Activated CD4-positive, alpha-beta memory T cell treated with anti-CD3 and anti-CD28 coated beads, Interleukin-2, amount 10 ng/mL, durations not matched to agents 7 days and 5 days (primary cell): ENCODE measurements at places on chromosomes 12 and 14. TPM values are rescaled to one million over a fixed set of nuclear protein-coding genes. Genes with fewer than 3 reads are reported as not detected.
A peak's percentile ranks its signal among the peaks of the same experiment; 100 is the strongest.

Gene AQP2
- not detected for total RNA-seq

Gene CIROP
- not detected for total RNA-seq

Gene ESPL1
- 88.4 TPM for total RNA-seq

Gene CLECL1
- total RNA-seq, result 13.5 TPM

Gene ACSM4
- not detected for total RNA-seq

Gene TPPP2
- total RNA-seq, result not detected

Gene GLT8D2
- not detected for total RNA-seq

Gene SLC7A7
- 0.60 TPM for total RNA-seq

Gene IGFBP6
- 0.38 TPM for total RNA-seq

- no peak overlapping the region for H3K27ac ChIP-seq
- no peaks in the 10 kb centered on the region for H3K4me1 ChIP-seq
- no peak for DNase-seq
- no peak overlapping the region for H3K4me3 ChIP-seq
- H3K27me3 ChIP-seq, result peaks cover 5% of the 10 kb centered on the region
- no peaks in the 10 kb centered on the region for H3K36me3 ChIP-seq
Observed at GRCh38 chr12:114013575-114014345, 47.6 kb upstream of the RBM19 start.

DNA sequence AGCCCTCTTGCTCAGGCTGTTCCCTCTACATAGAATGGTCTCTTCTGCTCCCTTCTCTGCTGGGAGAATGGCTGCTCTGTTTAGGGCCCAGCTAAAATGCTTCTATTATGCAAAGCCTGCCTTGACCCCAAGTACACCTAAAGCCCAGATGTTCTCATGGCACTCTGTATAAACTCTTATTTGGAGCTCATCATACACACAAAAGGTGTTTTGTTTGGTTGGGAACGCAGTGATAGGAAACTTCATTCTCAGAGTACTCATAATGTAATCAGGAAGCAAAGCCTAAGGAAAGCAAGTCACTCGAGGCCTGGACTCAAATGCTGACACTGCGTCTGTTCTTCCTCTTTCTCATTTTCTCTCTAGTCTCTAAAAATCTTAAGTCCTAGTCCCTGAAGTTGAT is 38.2 kb upstream of the SYCP3 start:
- no peaks in the 10 kb centered on the region for H3K27me3 ChIP-seq
- H3K4me3 ChIP-seq, result no peak overlapping the region
- no peak overlapping the region for H3K27ac ChIP-seq
- peaks cover 40% of the 10 kb centered on the region for H3K36me3 ChIP-seq
- peaks cover 53% of the 10 kb centered on the region for H3K4me1 ChIP-seq

DNA sequence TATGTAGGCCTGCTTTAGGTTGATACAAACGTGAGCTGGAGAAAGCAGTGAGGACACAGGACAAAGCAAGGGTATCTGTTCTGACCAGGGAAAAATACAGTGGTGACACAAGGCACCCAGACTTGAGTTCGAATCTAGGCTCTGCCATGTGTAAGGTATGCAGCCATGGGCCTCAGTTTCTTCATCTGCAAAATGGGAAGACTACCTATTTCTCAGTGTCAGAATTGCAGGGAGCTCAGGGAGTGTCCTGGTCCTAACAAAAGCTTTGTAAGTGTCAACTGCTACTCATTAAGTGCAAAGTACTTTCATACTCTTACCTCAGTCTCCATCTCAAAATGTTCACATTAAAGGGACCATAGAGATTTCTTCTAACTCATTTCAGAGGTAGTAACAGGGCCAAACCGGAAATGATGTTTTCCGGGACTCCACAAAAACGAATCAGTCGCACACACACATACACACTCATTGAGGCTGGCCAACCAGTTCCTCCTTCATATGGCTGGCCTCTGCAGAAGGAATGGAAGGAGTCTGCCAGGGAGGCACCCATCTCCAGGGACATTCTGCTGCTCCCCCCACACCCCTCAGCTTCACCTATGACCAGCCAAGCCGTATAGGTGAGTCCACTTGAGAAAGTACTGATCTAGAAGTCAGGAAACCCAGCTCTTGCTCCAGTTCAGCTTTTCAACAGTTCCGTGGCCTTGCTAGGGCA is 7.8 kb downstream of the CTDSP2 start:
- peak overlapping the region; percentile 72 for H3K27ac ChIP-seq
- peaks cover 8% of the 10 kb centered on the region for H3K36me3 ChIP-seq
- H3K4me1 ChIP-seq, result peaks cover 88% of the 10 kb centered on the region
- DNase-seq, result peak; percentile 50
- H3K4me3 ChIP-seq, result peak overlapping the region; percentile 31

GRCh38 chr12:49609875-49610154 is 4.4 kb upstream of the FAM186B start:
- no peaks in the 10 kb centered on the region for H3K4me1 ChIP-seq
- no peak overlapping the region for H3K27ac ChIP-seq
- peaks cover 19% of the 10 kb centered on the region for H3K27me3 ChIP-seq

- peak overlapping the region; percentile 87 for H3K4me3 ChIP-seq
- DNase-seq, result peak; percentile 47
- H3K36me3 ChIP-seq, result peaks cover 29% of the 10 kb centered on the region
- peak overlapping the region; percentile 77 for H3K27ac ChIP-seq
- H3K4me1 ChIP-seq, result peaks cover 44% of the 10 kb centered on the region
- no peaks in the 10 kb centered on the region for H3K27me3 ChIP-seq
Observed at GRCh38 chr14:77375973-77376770, 722 bp downstream of the TMED8 start.

DNA sequence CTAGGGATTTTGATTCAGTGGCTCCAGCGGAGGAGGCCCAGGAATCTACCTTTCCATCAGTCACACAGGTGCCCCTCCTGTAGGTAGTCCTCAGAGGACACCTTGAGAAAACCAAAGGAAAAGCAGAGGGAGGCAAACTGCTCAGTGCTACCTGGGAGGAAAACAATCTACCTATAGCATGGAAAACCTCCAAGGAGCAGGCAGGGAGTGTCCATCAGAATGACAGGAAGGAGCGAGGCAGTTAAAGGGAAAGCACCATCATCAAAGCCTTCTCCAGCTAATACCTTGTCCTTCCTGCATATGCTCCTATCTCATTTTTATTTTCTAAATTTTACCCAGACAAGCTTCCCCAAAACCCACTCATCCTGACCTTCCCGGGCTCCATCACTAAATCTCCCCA is 25.4 kb downstream of the DPF3 start:
- H3K36me3 ChIP-seq, result peaks cover 2% of the 10 kb centered on the region
- H3K4me1 ChIP-seq, result no peaks in the 10 kb centered on the region

- H3K27me3 ChIP-seq, result no peaks in the 10 kb centered on the region
- no peak for DNase-seq
- H3K4me1 ChIP-seq, result peaks cover 30% of the 10 kb centered on the region
- no peak overlapping the region for H3K4me3 ChIP-seq
- H3K27ac ChIP-seq, result no peak overlapping the region
Observed at GRCh38 chr14:73789989-73790581, 61.5 kb upstream of the PTGR2 start.

GRCh38 chr12:64687816-64688215 is 71.4 kb downstream of the GNS start:
- no peaks in the 10 kb centered on the region for H3K27me3 ChIP-seq
- H3K4me3 ChIP-seq, result no peak overlapping the region
- peaks cover 74% of the 10 kb centered on the region for H3K4me1 ChIP-seq
- no peak for DNase-seq
- peak overlapping the region; percentile 50 for H3K27ac ChIP-seq

DNA sequence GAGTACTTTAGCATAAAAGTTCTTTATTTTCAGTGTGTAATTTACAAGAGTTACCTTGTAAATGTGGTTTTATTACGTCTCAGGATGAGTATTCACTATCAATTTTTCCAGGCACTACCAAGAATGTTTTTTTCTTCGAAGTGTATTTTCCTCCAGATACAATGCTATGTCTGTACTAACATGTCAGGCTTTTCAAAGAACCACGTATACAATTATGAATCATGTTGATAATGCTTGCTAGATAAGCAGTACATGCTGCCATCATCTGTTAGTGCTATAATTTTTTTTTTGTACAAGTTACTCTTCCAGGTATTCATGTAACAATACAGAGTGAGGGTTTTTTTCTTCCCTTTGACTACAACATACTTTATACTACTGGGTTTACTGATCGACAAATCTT is 5.6 kb upstream of the KANSL2 start:
- no peak for DNase-seq
- H3K36me3 ChIP-seq, result peaks cover 43% of the 10 kb centered on the region
- H3K4me3 ChIP-seq, result no peak overlapping the region
- peaks cover 21% of the 10 kb centered on the region for H3K4me1 ChIP-seq

DNA sequence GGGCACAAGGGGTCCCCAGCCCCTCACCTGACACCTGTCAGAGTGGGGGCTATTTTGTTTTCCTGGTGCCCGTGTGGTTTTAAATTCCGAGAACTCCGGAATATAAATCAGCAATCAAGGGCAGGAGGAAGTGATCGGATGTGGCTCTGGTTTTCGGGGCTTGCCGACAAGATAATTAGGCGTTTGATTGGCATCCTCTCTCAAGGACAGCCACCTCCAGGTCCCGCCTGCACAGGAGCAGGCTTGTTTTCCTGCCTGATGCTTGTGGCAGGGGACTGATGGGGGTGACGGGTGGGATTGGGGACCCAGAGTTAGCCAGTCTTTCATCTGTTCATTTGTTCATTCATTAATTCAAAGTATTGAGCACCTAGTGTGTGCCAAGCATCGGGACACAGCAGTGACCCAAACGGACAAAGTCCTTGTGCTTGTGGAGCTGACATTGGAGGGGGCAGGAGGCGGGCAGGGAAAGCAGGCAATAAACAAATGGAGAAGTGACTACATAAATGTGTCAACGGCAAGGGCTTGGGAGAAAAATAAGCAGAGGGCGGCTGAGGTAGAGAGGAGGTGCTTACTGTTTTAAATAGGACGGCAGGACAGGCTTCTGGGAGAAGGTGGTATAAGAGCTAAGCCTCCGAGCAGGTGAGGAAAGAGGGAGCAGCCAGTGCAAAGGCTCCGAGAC is 166.5 kb downstream of the PHETA1 start:
- peak overlapping the region; percentile 24 for H3K27ac ChIP-seq
- no peak overlapping the region for H3K4me3 ChIP-seq
- H3K4me1 ChIP-seq, result peaks cover 16% of the 10 kb centered on the region
- H3K27me3 ChIP-seq, result peaks cover 25% of the 10 kb centered on the region
- no peaks in the 10 kb centered on the region for H3K36me3 ChIP-seq
- peak; percentile 20 for DNase-seq

GRCh38 chr12:27534765-27535161 is 10.8 kb downstream of the PPFIBP1 start:
- H3K4me1 ChIP-seq, result peaks cover 17% of the 10 kb centered on the region
- no peak overlapping the region for H3K27ac ChIP-seq
- no peak overlapping the region for H3K4me3 ChIP-seq
- no peaks in the 10 kb centered on the region for H3K36me3 ChIP-seq
- DNase-seq, result no peak
- peaks cover 8% of the 10 kb centered on the region for H3K27me3 ChIP-seq

- H3K4me1 ChIP-seq, result no peaks in the 10 kb centered on the region
- no peak overlapping the region for H3K27ac ChIP-seq
- no peak for DNase-seq
- no peak overlapping the region for H3K4me3 ChIP-seq
- H3K36me3 ChIP-seq, result peaks cover 41% of the 10 kb centered on the region
- no peaks in the 10 kb centered on the region for H3K27me3 ChIP-seq
Observed at GRCh38 chr12:31849090-31849687, 110.0 kb upstream of the RESF1 start.

DNA sequence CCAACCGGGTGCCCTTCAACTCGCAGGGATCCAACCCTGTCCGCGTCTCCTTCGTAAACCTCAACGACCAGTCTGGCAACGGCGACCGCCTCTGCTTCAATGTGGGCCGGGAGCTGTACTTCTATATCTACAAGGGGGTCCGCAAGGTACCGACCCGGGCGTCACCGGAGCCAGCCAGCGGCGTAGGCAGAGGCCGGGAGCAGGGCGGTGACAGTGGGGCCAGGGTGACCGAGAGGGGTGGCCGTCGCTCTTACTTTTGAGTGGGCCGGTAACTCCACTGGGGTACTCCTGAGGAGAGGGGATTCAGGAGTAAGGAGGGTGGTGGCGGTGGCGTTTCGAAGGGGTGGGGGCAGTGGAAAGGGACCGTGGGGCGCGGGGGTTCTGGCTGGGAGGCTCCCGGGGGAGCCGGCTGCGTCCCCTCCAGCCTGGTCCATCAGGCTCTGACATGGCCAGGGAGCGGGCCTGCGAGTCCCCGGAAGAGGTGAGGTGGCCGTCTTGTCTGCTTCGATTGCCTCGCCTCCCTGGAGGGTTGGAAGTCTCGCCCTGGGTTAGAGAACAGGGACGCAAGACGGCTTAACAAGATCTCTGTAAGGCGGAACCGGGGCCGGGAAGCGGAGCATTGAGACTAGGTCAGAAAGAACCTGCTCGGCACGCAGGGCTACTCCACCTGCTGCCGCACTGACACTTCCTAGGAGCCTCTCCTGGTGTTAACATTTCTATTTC is 491 bp downstream of the WDR20 start:
- peak overlapping the region; percentile 96 for H3K4me3 ChIP-seq
- peak; percentile 52 for DNase-seq
- H3K36me3 ChIP-seq, result peaks cover 3% of the 10 kb centered on the region
- H3K27me3 ChIP-seq, result no peaks in the 10 kb centered on the region
- peaks cover 26% of the 10 kb centered on the region for H3K4me1 ChIP-seq

- no peak for DNase-seq
- no peak overlapping the region for H3K4me3 ChIP-seq
- H3K27ac ChIP-seq, result no peak overlapping the region
Observed at GRCh38 chr12:118650586-118650960, 274.2 kb downstream of the SUDS3 start.

GRCh38 chr12:48789858-48790326 is 1.0 kb upstream of the ADCY6 start:
- H3K4me1 ChIP-seq, result peaks cover 3% of the 10 kb centered on the region
- no peak overlapping the region for H3K4me3 ChIP-seq
- DNase-seq, result no peak
- H3K27ac ChIP-seq, result no peak overlapping the region
- H3K27me3 ChIP-seq, result peaks cover 47% of the 10 kb centered on the region

GRCh38 chr12:116459011-116459875 is 99.9 kb upstream of the MAP1LC3B2 start:
- no peak overlapping the region for H3K4me3 ChIP-seq
- H3K27ac ChIP-seq, result no peak overlapping the region
- no peaks in the 10 kb centered on the region for H3K4me1 ChIP-seq
- peaks cover 4% of the 10 kb centered on the region for H3K27me3 ChIP-seq
- no peak for DNase-seq
- H3K36me3 ChIP-seq, result no peaks in the 10 kb centered on the region

DNA sequence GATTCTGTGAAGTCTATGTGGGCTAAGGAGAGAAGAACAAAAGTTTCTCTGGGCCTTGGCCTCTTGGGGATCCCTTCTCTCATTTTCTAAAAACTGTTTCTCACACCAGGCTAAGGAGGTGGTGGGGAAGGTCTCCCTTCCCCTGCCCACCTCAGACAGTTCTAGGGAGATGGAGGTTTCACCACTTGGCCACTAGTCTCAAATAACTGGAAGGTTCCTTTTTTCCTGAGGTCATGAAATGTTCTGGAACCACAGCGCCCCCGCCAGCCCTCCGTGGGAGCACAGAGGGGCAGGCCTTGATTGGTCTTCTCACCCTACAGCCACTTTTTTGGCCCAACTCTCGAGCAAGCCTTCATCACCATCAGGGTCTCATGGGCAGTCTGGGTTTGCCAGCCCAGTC is 12.6 kb downstream of the C12orf43 start:
- peaks cover 20% of the 10 kb centered on the region for H3K36me3 ChIP-seq
- H3K27me3 ChIP-seq, result no peaks in the 10 kb centered on the region
- H3K4me3 ChIP-seq, result no peak overlapping the region
- peaks cover 5% of the 10 kb centered on the region for H3K4me1 ChIP-seq
- no peak overlapping the region for H3K27ac ChIP-seq
- DNase-seq, result no peak

GRCh38 chr12:106342397-106343213 is 14.9 kb upstream of the POLR3B start:
- H3K4me3 ChIP-seq, result no peak overlapping the region
- H3K36me3 ChIP-seq, result no peaks in the 10 kb centered on the region
- H3K27me3 ChIP-seq, result no peaks in the 10 kb centered on the region
- H3K27ac ChIP-seq, result no peak overlapping the region

GRCh38 chr12:107903341-107904061 is 129.0 kb downstream of the ASCL4 start:
- H3K27ac ChIP-seq, result peak overlapping the region; percentile 61
- H3K4me1 ChIP-seq, result peaks cover 17% of the 10 kb centered on the region
- H3K27me3 ChIP-seq, result peaks cover 44% of the 10 kb centered on the region
- peak; percentile 73 for DNase-seq
- H3K36me3 ChIP-seq, result no peaks in the 10 kb centered on the region
